NCI-H1436 (cell line): ENCODE measurements at places on chromosomes 3 and 15.

- no peak for DNase-seq
Measured at GRCh38 chr15:96891046-96891445, 560.5 kb downstream of the NR2F2 start.

DNA sequence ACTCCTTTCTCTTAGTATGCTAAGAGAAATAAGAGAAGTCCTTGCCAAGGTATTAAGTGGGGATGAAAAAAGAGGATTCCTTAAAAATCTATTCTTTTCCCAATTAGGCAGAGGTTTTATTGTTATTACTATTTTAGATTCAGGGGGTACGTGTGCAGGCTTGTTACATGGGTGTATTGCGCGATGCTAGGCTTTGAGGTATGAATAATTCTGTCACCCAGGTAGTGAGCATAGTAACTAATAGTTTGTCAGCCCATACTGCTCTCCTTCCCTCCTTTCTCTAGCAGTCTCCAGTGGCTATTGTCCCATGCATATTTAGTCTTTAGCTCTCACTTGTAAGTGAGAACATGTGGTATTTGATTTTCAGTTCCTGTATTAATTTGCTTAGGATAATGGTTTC is 83.9 kb downstream of the LEKR1 start:
- DNase-seq = no peak

DNA sequence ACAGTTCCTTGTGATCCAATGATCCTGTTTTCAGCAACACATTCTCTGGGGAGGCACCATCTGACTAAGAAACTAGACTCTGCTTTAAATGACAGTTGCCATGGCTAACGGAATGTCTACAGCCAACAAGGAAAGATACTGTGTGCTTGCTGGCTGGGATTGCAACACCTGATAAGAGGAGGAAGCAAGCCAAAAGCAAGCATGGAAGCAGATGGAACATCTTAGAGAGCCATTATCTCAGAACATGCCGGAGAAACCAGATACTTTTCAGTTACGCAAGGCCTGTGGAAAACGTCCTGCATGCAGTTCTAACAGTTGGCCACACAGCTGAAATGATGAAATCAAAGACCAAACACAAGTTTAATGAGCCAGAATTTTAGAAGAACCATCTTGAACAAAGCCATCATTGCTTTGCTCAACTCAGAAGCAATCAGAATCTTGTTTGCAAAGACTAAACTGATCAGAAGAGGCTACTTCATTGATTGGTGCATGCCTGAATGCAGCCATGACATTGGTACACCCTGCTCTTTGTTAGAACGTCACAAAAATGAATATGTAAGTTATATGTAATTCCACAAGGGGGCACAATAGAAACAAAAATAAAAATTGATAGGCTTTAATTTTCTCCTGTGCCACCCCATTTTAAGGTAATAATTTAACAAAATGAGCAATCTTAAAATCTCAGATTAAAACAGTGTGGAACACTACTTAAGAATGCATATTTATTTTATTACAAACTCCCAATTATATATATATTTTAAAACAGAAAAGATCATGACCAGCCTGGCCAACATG is 50.8 kb downstream of the GXYLT2 start:
- no peak for DNase-seq

DNA sequence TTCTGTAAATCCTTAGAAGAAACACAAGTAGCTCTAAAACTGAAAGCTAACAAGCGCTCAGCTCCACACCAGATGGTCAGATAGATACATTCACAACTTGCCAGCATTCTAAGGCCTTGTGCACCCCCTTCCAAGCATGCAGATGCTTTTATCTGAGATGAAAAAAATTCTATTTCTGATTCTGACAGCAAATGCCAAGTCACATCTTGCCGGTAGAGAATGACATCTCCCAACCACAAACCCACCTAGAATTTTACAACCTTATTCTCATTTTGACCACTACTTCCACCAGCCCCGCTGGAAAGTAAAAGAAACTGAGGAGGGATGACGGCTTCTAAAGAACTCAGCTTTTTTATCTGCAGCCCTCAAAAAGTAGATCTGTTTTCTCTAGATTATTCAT is 57.7 kb downstream of the SUMF1 start:
- DNase-seq = no peak

DNA sequence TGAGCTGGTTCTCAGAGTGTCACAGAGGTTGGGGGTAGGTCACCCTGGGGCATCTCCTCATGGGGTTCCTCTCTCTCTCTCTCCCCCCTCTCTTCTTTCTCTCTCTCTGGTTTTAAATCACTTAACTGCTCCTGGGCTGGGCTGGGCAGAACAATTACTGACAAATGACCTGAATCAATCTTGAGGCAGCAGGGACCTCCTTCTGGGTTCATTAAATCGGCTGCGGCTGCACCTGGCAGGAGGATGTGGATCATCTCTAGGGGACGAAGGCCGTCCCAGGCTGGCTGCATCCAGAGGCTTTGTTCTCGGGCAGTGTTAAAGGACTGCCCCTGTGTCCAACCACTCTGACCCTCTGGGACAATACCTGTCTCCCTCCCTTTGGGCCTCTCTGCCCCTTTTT is 143.1 kb downstream of the TLE3 start:
- peak; percentile 15 for DNase-seq

DNA sequence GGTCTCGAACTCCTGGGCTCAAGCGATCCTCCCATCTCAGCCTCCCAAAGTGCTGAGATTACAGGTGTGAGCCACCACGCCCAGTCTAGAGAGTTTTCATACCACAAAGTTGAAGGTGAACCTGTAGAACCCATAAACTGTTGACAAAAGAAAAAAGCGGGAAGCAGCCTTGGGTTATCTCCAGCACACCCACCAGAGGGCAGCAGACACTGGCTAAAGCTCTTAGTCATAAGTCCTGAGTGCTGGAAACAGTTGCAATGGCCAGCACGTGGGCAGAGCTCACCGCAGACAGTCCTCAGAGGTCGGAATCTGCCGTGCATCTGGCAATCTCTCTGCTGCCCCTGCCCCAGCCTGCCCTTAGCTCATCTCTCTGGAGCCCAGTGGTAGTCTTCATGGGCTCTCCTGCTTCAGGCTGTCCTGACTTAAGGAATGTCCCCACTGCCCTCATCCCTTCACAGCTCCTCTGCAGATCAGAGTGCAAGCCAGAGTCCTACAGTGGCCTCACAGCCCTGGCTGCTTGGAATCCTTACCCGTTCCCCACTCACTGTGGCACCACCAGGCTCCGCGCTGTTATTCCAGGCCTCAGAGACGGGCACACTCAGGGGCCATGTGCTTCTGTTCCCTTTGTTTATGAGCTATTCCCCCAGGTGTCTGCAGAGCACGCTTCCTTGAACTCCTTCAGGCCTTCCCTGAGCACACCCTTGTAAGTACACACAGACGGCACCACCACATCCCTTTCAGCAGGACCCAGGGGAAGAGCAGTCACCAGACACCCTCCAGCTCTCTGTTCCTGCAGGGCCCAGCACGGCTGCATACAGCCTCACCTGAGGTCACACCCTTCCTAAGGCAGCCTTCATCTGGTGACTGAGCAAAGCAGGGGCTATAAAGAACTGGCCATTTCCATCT is 8.8 kb upstream of the ELP6 start:
- DNase-seq = peak; percentile 69

DNA sequence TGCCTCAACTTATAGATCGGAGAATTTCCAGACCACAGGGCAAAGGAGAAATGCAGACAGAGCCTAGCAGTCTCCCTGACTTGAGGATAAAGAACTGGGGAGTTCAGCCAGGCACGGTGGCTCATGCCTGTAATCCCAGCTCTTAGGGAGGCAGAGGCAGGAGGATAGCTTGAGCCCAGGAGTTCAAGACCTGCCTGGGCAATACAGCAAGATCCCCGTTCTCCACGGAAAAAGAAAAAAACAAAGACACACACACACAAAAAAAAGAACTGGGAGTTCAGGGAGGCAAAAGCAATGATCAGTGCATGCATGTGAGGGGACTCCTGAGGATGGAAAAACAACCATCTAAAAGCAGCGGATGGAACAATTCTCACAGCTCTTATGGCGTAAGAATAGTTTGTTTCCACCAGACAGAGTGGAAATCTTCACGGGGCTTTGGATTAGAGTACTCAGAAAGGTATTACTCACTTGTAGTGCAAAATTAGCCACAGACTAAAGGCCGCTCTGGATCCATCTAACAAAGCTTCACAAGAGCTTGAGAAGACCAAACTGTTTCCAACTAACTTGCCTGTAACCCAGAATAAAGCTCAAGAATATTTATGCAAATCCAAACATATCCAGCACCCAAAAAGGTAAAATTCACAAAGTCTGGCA is 16.3 kb downstream of the SEC11A start:
- DNase-seq = no peak

GRCh38 chr3:48222616-48223513 is at the start of gene CAMP:
Gene CAMP, plus strand, starts transcription at chr3:48223495. Its CDS starts 17 bp downstream, at chr3:48223512.
- no peak for DNase-seq

DNA sequence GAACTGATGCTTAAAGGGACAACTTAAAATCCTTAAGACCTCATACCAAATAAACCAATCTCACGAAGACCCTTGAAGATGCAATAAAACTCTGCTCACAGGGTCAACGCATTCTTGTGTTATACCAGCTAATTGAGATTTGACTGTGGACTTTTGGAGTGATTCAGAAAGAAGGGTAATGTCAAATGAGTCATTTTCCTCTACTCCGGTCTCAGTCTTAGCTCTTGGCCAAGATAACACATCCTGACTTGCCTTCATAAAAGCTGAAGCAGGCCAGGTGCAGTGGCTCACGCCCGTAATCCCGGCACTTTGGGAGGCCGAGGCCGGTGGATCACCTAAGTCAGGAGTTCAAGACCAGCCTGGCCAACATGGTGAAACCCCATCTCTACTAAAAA is 3.8 kb downstream of the PKM start:
- no peak for DNase-seq

DNA sequence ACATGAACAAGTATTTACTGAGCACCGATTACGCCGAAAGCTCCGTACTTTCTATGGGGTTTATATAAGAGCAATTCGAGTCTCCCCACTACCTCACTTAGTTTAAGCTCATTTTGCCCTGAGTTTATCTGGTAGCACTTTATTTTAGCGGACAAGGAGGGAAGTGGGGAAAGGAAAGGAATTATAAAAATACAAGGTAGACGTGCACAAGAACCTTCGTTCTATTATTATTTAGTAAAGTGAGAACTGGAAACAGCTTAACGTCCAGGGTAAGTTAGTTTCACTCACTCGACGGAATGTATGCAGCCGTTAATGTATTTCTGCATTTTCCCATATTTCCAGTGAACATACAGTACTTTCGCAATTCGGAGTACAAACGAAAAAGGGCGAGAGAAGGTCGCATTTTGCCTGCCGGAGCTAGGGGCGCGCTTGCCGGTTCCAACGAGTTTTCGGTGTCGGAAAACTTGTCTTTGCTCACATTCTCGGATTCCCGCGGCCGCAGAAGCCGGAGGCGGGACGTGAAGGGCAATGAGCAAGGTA is 1.2 kb upstream of the STT3B start:
- DNase-seq = no peak

DNA sequence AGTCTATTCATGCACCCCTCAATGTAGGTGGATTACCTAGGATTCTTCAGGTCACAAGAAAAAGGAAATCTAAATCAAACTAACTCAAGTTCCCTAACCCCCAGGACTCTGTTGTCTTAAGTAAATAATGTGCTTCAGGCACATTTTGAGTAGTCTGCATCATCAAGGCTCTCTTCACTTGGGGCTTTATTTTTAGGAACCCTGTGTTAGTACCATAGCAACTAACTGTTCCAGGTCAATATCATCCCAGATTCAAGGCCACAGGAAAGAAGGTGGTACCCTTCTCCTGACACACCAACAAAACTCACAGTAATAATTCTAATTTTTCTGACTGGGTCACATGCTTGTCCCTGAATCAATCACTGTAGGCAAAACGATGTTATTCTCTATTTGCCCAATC is 218.1 kb downstream of the MAGI1 start:
- DNase-seq = no peak

GRCh38 chr3:177106184-177106583 is 91.1 kb downstream of the TBL1XR1 start:
- DNase-seq = peak; percentile 67

GRCh38 chr3:13193320-13194284 is 120.4 kb upstream of the IQSEC1 start:
- no peak for DNase-seq

DNA sequence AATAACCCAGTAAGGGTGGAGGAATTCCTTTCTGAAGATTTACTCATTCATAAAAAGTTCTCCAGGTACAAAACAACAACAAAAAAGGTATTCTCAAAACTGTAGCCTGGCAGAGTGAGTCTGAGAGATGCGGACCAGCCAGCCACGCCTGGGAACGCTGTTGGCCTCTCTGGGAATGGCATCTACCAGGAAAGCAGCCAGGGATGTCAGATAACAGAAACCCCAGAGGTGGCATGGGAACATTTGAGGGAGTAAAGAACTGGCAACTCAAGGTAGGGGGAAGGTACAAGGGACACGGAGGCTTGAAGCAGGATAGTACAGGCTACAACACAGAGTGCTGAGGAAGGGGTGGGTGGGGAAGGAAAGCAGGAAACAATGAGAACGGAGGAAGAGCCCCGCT is 7.1 kb upstream of the AP3S2 start:
- no peak for DNase-seq

GRCh38 chr3:158882445-158882844 is 80.6 kb downstream of the MFSD1 start:
- DNase-seq = no peak

DNA sequence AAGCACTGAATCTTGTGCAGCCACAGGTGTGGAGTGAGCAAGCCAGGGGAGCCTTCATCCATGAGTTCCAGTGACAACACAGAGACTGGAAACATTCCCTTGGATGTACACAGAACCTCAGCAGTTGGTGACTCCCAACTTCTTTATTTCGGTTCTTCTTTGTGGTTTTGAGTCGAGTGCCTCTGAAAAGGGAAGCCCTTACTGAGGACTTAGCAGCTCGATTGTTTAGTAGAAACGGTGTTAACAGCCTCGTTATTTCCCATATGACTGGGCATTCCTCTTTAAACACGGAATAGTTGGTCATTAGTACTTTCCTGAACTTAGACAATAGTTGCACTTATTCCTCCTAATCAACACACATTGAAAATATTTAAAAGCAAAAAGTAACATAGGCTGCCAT is 7.7 kb downstream of the SLCO3A1 start:
- DNase-seq = no peak

GRCh38 chr15:33559207-33559890 is 248.6 kb downstream of the RYR3 start:
- DNase-seq = no peak

GRCh38 chr3:194688946-194689345 is 3.3 kb downstream of the FAM43A start:
- no peak for DNase-seq

DNA sequence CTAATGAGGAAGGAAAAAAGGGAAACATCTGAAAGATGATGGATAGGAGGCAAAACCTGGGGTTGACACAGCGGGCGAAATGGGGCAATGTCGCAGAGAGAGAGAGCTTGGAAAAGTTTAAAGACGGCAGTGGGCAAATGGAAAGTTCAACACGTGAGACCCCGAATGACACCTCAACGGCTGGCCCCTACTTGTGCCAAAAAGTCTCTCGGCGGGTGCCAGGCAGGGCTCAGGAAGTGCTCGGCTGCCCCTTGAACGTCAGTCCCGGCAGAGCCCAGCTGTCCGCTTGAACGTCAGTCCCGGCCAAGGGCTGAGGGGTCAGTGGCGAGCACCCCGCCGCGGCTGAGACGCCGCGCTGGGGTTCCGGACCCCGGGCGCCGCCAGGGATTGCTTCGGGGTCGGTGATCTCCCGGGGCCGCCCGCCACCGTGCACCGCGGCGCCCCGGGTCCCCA is 658 bp downstream of the EOGT start:
- DNase-seq = no peak

GRCh38 chr15:63192619-63193206 is 3.3 kb downstream of the RAB8B start:
- no peak for DNase-seq

- no peak for DNase-seq
Measured at GRCh38 chr3:13299531-13300155, 120.5 kb downstream of the NUP210 start.

GRCh38 chr3:129314386-129315222 is 35.9 kb downstream of the HMCES start:
- DNase-seq = peak; percentile 98
